Stimulated activated CD4-positive, alpha-beta T cell treated with anti-CD3 and anti-CD28 coated beads, Interleukin-1b, Interleukin-23, amount 100 ng/mL, for 24 hours (primary cell): ENCODE measurements at places on chromosomes 3 and 15.

- no peak for DNase-seq
Observed at GRCh38 chr15:41661078-41661517, 893 bp downstream of the MGA start.

DNA sequence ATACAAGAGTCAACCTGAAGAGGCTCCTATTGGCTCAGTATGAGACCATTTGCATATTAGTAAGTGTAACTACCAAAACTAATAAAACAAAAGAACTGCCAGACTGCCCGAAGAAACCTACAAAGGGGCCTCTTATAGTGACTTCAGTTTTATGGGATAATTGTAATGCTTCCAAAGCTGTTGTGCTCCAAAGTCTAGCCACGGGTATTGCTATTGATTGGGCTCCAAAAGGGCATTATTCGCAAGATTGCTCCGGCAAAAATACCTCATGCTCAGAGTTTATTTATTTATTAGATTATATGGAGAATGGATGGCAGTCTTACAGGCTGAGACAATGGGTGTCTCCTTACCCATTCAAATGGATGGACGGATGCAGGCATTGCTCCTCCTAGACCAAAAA is 11.4 kb downstream of the RPL22L1 start:
- DNase-seq, result no peak

GRCh38 chr3:19881036-19881435 is 53.0 kb downstream of the EFHB start:
- DNase-seq, result no peak

GRCh38 chr3:73535137-73535536 is 89.6 kb downstream of the PDZRN3 start:
- no peak for DNase-seq

DNA sequence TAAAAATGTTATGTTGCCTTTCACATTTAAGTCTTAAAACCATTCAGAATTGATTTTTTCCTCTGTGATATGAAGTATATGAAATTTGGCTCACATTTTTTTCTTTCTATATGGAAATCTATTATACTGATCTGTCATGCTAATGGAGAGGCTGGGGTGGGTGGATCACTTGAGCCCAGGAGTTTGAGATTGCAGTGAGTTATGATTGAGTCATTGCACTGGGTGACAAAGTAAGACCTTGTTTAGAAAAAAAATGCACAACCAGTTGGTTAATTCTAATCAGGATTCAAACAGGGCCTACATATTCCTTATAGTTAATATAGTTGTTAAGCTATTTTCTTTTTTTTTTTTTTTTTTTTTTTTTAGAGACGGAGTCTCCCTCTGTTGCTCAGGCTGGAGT is 230.5 kb downstream of the MFSD1 start:
- no peak for DNase-seq

GRCh38 chr3:134065252-134066157 is 35.8 kb upstream of the SLCO2A1 start:
- DNase-seq, result no peak

DNA sequence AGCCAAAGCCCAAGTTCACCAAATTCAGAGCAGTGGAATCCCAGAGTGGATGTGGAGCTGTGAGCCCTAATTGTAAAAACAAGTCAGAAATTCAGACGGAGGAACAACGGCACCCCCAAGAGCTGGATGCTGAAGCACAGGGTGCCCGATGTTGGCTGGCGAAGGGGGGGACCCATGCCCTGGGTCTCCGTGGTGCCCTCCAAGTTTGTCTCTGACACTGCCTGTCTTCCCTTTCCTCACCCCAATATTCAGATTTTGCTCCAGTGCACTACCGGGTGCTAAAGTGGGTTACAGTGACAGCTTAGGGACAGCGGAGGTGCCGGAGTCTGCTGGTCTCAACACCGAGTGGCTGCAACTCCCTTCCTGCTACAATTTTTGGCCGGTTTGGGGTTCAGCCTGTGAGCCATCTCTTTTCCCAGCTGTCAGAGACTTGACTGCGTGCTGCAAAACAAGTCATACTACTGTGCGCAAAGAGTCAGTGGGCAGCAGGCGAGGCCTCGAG is 6.6 kb downstream of the GRIP2 start:
- DNase-seq, result no peak
